Stimulated activated CD8-positive, alpha-beta memory T cell treated with anti-CD3 and anti-CD28 coated beads, Interleukin-15, amount 100 ng/mL, for 24 hours (primary cell): ENCODE measurements at places on chromosomes 3 and 15.

- DNase-seq = no peak
Measured at GRCh38 chr3:138863776-138864113, 29.0 kb upstream of the PIK3CB start.

- DNase-seq = no peak
Measured at GRCh38 chr3:430186-430585, 233.6 kb downstream of the CHL1 start.

DNA sequence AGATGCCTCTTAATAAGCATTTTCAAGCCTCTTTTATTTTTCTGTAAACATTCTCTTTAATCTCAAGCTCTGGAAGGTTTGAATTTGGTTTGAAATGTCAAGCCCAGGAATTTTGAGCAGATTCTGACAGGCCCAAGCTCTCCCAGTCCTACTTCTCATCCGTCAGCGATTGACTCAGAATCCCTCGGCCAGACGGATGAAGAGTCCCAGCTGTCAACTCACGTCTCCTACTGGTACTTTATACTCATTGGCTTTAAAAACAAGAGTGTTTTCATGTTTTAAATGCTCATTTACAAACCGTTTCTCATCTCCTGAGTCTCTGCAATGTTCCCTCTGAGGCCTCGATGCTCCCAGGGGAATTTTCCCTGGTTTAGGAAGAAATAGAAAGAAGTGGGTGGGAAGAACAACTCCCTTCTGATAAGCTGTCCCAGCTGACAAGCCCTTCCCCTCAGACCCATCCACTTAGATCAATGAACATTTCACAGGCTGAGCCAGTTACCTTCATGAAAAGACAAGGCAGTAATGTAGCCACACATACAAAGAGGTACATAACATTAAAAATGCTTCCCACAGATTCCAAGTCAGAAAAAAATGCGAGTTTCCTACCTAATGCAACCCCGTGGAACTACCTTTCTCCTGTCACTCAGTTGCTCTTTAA, 478.2 kb upstream of the DPH6 start:
- DNase-seq = no peak

DNA sequence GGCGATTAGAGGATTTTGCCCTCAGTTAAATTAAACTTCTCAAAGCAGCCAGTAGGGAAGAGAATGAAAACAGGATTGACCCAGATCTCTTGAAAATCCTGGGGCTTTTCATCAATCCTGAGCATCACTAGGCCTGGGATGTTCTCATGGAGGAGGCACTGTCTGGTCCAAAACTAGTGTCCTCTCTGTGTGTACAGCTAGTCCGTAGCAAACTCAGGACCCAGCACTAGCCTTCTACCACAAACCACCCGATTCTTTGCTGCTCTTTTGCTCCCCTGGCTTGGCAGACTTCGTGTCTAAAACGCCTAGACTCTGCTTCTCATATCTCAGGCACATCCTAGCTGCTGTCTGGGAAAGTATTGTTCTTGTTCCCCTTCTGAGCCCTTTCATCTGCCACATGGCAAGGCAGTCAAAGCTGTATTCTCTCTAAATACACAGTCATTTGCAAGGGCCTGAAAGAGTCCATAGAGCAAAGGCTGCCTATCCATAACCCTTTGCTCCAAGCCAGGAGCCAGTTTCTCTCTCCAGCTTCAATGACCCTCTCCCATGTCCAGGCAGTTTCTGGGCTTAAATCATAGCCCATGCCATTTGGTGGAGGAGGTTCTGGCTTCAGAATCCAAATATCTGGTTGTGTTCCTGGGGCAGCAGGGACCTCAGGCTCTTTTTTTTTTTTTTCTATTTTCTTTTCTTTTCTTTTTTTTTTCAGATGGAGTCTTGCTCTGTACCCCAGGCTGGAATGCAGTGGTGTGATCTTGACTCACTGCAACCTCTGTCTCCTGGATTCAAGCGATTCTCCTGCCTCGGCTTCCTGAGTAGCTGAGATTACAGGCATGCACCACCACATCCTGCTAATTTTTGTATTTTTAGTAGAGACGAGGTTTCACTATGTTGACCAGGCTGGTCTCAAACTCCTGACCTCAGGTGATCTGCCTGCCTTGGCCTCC, 52.4 kb downstream of the CDC25A start:
- no peak for DNase-seq

DNA sequence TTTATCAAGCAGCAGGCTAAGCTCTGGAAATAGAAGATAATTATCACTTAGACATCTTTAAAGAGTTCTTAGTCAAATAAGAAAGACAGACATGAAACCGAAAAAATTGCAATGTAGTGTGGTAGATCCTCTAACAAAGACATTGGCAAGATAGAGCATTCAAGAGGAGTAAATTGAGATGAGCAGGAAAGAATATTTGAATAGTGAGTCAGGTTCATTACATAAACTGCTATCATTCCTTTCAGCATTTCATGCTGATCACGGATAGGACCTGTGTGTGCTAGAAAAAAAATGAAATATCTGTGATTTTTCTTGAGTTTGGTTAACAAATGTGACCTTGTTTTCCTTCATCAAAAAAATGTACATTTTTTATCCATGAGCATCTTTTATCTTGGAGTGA, 460.9 kb downstream of the OTOL1 start:
- DNase-seq = no peak

- DNase-seq = no peak
Measured at GRCh38 chr15:62857411-62857853, 185.1 kb upstream of the TPM1 start.

- DNase-seq = no peak
Measured at GRCh38 chr15:50358845-50359244, 3.8 kb upstream of the GABPB1 start.
